ENCODE measurements at places on chromosomes 11 and 22.

DNA sequence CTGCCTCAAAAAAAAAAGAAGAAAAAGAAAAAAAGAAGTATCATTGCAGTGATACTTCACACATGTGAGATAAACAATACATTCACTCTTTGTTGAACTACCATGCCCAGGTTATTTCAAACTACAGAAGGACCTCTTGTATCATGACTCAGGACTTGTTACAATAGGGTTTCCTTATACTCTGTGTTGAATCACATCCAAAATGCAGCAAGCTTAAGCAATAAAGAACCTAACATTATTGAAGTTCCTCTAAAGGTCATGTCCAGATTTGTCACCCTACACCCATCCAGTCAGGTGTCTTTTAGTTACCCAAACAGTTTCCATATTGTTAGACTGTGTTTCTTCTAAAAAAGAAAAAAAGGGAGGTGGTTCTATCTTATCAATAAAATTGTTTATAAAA, 26.9 kb upstream of the ALKBH3 start:
- no peak for DNase-seq

GRCh38 chr22:41659941-41660340, 28.7 kb downstream of the SNU13 start:
- DNase-seq, result no peak

GRCh38 chr11:71075116-71075720, 177.2 kb downstream of the SHANK2 start:
- no peak for DNase-seq

- no peak for DNase-seq
Measured at GRCh38 chr11:73396251-73396930, 20.2 kb downstream of the RELT start.

GRCh38 chr11:115674176-115674936, 170.1 kb upstream of the CADM1 start:
- DNase-seq, result peak; percentile 63

DNA sequence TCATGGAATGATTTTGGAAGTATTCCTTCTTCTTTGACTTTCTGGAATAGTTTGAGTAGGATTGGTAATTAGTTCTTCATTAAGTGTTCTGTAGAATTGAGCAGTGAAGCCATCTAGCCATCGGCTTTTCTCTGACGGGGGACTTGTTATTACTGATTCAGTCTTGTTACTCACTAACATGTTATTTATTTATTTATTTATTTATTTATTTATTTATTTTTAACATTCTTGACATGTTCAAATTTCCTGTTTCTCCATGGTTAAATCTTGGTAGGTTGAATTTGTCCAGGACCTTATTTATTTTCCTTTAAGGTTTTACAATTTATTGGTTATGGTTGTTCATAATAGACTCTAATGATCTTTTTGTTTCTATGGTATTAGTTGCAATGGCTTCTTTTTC, 15.2 kb upstream of the OR10Q1 start:
- no peak for DNase-seq

All from endodermal cell (in vitro differentiated cells).